Activated effector memory CD4-positive, alpha-beta T cell treated with Interleukin-2 at 50 U/mL for 16 hours (primary cell): ENCODE measurements at places on chromosomes 12 and 14.

DNA sequence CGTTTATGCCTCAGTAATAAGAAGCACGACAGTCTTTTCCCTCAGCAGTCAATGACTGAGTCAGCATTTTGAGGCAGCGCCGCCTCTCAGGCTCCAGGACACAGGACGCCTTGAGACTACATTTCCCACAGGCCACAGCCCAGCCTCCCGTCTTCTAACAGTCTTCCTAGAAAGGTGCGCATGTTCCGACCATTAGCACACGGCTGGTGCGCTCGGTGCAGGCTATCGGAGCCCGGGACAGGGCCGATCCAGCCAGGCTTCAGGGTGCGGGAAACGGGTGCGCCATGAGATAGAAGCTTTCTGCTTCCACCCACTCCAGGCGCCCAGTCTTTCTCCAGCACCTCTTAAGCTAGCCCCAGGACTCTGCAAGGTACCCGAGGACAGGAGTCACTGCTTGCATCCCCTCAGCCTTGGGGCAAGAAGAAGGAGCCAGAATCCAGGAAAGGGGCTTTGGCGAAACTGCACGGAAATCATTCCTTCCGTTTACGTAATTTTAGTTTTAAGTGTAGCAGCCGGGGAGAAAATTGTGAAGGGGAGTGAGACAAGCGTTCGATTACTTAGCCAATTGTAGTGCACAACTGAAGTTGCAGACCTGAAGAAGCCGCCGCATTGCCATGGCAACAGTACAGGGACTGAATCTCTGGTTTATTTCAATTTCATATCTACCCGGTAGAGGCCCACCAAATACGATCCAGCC lies 54.0 kb downstream of the ZNF641 start:
- peak; percentile 15 for DNase-seq

- DNase-seq, result no peak
Measured at GRCh38 chr12:34233618-34234017, 211.3 kb downstream of the ALG10 start.

DNA sequence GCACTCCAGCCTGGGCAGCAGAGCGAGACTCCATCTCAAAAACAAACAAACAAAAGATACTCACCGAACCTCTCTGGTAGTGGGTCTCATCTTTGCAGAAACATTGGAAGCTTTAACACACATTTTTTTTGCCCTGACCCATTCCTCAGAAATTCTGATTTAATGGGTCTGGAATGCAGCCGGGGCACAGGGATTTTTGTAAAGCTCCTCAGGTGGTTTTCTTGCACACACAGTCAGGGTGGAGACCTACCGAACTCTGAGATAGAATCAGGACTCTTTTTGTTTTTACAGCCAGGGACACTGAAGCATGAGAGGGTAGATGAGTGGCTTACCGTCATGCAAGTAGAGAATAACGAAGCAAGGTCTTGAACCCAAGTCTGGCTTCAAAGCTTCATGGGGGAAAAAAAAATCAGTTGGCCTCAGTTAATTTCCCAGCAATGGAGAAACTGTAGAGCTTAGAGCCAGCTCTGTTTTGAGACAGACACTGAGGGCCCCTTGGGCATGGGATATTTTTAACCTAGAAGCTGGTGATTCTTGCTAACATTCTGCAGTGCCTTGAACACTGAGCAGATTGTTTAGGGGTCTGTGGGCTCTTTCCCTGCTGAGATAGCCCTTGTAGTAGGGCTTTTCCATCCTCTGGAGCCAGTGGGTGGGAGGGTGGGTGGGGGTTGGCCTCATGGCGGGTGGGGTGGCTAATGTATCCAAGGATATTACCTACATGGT lies 4.8 kb downstream of the RNU4-2 start:
- no peak for DNase-seq

- peak; percentile 27 for DNase-seq
Measured at GRCh38 chr12:52741375-52742195, 35.6 kb downstream of the KRT76 start.

GRCh38 chr12:80484746-80485145 lies 40.7 kb downstream of the PTPRQ start:
- no peak for DNase-seq
